ENCODE measurements at places on chromosomes 12 and 14.

DNA sequence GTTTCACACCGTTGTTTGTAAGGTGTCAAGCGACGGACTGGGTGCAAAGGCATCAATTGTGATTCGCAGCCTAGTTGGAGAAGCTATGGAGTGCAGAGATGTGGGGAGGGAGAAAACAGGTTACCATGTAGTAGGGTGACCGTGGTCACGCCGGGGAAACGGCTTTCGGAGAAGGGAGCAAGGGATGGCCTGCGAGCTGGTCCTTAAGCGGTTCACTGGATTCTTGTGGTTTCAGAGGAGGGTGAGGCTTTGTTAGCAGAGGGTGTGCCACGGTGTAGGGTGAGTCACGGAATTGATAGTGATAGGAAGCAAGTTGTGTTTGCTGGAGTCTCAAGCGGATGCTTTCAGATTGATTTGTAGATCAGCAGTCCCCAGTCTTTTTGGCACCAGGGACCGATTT is 2.3 kb downstream of the PIWIL1 start:
- no peaks in the 10 kb centered on the region for H3K36me3 ChIP-seq
- peaks cover 51% of the 10 kb centered on the region for H3K27me3 ChIP-seq
- no peak overlapping the region for H3K27ac ChIP-seq
- peak; percentile 72 for DNase-seq

GRCh38 chr14:30295980-30296379 is 263.0 kb upstream of the G2E3 start:
- no peaks in the 10 kb centered on the region for H3K27me3 ChIP-seq
- DNase-seq, result no peak
- H3K36me3 ChIP-seq, result no peaks in the 10 kb centered on the region
- H3K27ac ChIP-seq, result no peak overlapping the region
- H3K4me1 ChIP-seq, result no peaks in the 10 kb centered on the region

- no peak overlapping the region for H3K4me3 ChIP-seq
- H3K4me1 ChIP-seq, result no peaks in the 10 kb centered on the region
- no peaks in the 10 kb centered on the region for H3K27me3 ChIP-seq
- no peaks in the 10 kb centered on the region for H3K36me3 ChIP-seq
- no peak for DNase-seq
- H3K27ac ChIP-seq, result peak overlapping the region; percentile 67
These were observed 8.5 kb downstream of the VASH1 start for GRCh38 chr14:76769636-76770292.

DNA sequence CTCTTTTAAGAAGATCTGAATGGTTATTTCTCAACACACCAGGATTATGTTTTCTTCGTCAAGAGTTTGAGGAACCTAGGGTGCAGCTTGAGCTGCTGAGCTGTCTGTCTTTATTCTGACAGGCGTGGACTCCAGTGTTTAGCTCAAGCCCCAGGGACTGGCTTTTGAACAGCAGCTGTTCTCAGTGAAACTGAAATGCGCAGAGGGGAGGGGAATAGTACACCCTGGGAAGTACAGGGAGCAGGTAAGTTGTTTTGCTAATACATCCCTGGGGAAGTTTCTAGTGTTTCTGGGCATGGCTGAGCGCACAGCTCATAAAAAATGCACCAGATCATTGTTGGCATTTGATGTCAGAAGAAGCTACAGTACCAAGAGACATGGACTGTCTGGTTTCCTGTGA is 659.8 kb downstream of the DIO2 start:
- no peak overlapping the region for H3K4me3 ChIP-seq
- DNase-seq, result no peak
- H3K36me3 ChIP-seq, result no peaks in the 10 kb centered on the region
- no peak overlapping the region for H3K27ac ChIP-seq
- H3K27me3 ChIP-seq, result no peaks in the 10 kb centered on the region

- no peaks in the 10 kb centered on the region for H3K4me1 ChIP-seq
- no peaks in the 10 kb centered on the region for H3K36me3 ChIP-seq
- peak; percentile 5 for DNase-seq
- no peak overlapping the region for H3K4me3 ChIP-seq
- no peaks in the 10 kb centered on the region for H3K27me3 ChIP-seq
- no peak overlapping the region for H3K27ac ChIP-seq
These were observed 115.6 kb upstream of the PKP2 start for GRCh38 chr12:33012226-33012625.

DNA sequence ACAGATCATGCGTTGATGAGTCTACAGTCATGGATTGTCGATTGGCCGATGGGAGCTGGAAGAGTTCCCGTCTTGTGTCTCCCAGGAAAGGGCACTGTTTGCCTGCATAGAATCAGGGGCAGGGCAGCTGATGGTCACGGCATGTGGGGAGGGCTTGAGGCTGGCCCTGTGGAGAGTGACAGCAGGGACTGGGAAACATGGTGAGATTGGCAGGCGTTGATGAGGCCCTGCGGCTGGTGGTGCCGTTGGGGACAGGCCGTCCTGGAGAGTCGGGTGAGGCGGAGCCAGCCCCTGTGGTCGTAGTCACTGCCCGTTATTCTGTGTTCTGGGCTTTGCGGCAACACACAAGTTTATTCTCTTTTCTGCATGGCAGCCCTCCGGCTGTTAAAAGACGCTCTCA is 52.9 kb downstream of the TECPR2 start:
- H3K4me1 ChIP-seq, result no peaks in the 10 kb centered on the region
- H3K27me3 ChIP-seq, result no peaks in the 10 kb centered on the region
- H3K36me3 ChIP-seq, result peaks cover 35% of the 10 kb centered on the region
- no peak overlapping the region for H3K27ac ChIP-seq
- no peak for DNase-seq

GRCh38 chr14:99995700-99996356 is 69.4 kb upstream of the EVL start:
- H3K27ac ChIP-seq, result no peak overlapping the region
- no peaks in the 10 kb centered on the region for H3K27me3 ChIP-seq
- DNase-seq, result peak; percentile 76
- no peak overlapping the region for H3K4me3 ChIP-seq
- H3K4me1 ChIP-seq, result no peaks in the 10 kb centered on the region

Data from stomach (tissue), 19 donors.